B cell (primary cell): ENCODE measurements at places on chromosomes 7 and 10.

DNA sequence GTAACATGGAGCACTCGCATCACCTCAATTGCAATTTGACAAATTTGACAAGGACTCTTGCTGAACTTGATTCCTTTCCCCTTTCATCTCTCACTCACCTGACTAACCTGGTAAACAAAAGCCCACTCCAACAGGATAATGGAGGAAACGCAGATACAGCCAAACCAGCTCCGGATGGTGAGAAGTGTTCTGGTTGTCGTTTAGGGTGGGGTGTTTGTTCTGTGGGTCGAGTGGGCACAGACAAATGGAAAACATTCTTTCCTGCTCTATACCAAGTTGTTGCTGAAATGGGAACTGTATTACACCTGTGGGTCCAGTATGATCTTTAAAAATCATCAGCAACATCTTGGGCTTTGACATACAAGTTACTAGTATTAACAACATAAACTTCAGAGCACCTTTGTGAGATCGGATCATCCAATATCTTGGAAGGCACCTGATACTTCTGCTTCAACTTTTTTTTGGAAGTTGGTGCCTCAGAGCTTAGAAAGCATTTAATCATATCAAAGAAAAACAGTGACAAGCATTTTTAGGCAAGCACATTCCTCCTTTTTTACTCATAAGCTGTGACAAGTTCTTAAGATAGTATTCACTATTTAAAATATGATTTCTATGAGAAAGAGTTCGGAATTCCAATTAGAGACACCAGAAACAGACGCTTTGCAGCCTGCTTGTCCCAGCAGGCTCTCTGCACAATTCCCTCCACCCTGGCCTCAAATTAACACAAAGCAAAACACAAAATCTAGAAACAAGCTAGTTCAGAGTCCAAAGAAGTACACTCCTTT lies 58.1 kb downstream of the CCDC186 start:
- DNase-seq: no peak

- no peak for DNase-seq
Measured at GRCh38 chr7:135374736-135375135, 135.2 kb downstream of the CNOT4 start.

GRCh38 chr10:131652438-131653139 lies 248.2 kb upstream of the PPP2R2D start:
- DNase-seq: no peak

GRCh38 chr10:126046831-126047230 lies 150.5 kb downstream of the FANK1 start:
- DNase-seq: no peak

DNA sequence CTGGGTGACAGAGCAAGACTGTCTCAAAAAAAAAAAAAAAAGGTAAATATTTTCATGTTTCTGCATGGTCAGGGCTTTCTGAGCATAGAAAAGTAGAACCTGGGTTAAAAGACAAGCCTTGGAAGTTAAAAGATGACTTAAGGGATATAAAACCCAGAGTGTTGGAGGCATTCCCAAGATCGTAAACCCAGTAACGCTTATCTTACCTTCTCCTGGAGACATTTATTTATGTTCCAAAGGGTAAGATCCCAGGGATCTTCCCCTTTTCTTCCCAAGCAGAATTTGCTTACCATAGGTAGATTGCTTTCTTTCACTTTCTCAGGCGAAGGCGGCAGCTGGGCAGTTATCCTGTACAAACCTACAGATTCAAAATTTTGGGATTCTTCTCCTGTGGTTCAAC lies 22.2 kb downstream of the SUGCT start:
- no peak for DNase-seq

DNA sequence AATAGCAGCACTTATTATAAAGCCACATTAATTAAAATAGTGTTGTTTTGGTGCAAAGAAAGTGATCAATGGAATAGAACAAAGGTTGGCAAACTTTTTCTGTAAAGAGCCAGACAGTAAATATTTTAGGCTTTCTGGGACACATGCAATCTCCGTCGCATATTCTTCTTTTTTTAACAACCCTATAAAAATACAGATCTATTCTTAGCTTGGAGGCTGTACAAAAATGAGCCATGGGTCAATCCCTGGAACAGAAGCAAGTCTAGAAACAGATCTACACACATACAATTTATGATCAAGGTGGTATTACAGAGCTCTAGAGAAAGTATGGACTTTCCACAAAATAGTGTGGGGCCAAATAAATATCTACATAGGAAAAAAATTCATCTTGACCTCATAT lies 71.8 kb downstream of the ARHGAP21 start:
- no peak for DNase-seq

DNA sequence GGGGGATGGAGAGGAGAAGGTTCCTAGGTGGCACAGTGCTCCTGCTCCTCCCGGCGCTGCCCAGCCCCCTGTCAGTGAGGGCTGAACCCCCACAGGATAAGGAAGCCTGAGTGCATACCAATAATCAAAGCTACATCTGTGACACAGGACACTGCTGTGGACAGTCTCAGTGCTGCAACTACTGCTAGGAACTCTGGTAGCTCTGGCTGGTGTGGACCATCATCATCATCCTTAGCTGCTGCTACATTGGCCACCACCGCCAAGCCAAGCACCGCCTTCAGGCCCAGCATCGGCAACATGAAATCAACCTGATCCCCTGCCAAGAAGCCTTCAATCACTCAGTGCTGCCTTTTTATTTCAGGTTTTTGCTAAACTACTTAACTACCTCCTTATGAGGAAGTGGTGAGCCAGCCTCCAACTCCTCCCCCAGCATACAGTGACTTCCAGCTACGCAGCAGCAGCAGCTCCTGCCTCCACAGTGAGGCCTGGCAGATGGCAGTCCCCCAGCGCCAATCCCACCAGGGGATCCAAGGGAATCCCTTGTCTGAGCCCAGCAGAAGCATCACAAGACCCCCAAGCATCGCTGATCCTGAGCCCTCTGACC lies 32.1 kb upstream of the SLC26A4 start:
- DNase-seq: peak; percentile 61

DNA sequence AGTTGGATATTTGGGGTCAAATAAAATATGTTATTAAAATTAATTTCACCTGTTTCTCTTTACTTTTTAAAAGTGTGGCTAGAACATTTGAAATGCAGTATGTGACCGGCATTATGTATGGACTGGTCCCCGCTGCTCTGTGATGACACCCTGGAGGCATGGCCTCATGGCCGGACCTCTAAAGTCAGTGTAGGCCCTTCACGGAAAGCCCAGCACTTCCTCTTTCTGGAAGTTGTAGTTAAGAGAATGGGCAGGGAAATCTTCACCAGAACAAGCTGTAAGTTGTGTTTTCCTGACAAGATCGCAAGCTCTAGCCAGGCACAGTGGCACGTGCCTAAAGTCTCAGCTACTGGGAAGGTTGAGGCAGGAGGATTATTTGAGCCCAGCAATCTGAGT lies 38.3 kb upstream of the SRGN start:
- no peak for DNase-seq

DNA sequence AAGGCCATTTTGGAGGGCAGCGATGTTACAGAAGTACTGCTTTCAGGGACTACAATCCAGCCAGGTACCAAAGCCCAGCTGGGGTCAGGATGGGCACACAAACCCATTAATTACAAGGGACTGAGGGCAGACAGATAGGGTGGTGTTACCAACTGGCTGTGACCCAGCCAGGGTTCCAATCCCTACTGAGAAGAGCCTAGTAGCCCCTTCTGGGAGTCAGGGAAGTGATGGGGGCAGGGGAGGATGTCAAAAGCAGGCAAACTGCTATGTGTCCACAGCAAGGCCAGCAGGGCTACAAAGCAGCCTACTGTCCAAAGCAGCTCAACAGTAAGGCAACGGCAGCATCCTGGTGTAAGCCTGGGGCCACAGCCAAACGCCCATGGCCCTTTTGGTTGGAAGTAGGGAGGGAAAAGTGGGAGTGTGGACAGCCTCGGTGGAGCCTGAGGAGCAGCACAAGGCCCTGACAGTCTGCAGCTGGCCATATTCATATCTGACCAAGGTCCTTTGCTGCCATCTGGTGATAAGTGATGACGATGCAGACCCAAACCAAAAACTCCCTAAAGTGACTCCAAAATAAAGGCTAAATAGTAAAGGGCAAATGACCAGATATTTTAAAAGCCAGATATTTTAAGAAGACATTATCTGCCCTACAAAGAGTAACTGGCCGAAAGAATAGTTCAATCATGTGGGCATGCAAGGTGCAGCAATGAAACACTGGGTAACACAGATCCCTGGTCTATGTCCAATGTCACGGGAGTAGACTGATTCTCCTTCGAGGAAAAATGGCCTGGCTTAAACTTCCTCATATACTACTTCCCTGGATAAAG lies 56.9 kb downstream of the XPNPEP1 start:
- DNase-seq: no peak
